GM19239 (cell line): ENCODE measurements at places on chromosomes 5 and 9.

GRCh38 chr9:70924895-70925547, 196.4 kb downstream of the TRPM3 start:
- peak; percentile 8 for DNase-seq

DNA sequence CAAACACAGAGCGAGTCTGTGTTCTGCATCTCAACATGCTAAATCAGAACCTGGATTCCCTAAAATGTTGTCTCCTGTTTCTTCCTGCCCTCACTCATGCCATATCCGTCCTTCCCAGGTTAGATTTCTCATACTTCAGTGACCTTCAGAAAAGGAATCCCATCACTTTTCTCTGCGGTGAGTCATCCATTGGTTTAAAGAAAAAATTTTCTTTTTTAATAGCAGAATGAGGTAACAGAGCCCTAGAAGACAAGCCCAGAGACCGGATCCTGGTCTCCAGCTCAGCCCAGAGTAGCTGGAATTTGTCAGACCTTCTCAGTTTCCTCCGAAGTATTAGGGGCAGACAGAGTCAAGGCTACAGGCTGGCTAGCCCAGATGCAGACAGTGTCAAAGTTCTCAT, 143.2 kb upstream of the DMRT1 start:
- DNase-seq = no peak

GRCh38 chr5:87307796-87308423, 40.2 kb downstream of the RASA1 start:
- peak; percentile 7 for DNase-seq

DNA sequence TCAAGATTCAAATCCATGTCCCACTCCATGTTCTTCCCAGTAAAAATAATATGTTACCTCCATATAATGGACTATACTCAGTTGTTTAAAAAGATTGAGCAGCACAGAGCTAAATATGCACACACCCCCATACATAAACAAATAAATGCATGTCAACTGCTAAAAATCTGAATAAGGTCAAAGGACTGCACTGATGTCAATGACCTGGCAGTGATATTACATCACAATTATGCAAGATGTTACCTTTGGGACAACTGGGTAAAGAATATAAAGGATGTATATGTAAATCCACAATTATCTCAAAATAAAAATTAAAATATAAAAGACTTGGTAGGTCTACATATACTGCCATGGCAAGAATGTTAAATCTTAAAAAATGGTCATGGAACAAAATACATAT, 57.9 kb downstream of the CDK5RAP2 start:
- no peak for DNase-seq

- DNase-seq = no peak
Measured at GRCh38 chr5:1760231-1760630, 39.4 kb downstream of the MRPL36 start.

DNA sequence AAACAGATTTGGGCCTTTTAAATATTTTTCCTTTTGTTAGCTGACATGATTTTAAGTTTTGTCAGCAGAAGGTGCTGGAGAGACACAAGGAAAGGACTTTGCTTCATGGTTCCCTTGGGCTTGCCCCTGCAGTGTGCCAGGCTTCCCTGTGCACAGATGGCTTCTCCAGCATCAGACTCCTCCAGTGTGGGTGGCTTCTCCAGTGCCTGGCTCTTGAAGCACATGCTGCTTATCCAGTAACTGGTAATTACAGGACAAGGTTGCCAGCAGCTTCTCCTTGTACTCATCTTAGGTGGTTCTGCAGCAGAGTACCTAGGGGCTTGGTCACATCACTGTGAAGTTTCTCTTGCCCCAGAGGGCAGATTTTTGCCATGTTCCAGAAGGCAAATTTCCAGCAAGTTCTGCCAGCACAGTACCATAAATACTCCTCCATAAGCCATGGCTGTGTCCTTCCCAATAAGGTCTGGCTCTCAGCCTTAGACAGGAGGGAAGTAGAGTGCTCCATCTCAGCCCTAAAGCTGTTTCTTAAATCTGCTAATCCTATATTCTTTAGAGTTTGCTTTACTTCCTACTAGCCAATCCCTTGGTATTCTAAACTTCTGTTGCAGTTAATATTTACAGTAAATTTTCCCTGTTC, 62.4 kb downstream of the PJA2 start:
- DNase-seq = no peak

- DNase-seq = no peak
Measured at GRCh38 chr5:149954798-149955197, 5.8 kb upstream of the SLC26A2 start.

GRCh38 chr9:20945269-20945668, 86.2 kb downstream of the HACD4 start:
- no peak for DNase-seq

- no peak for DNase-seq
Measured at GRCh38 chr9:2286825-2287455, 271.8 kb downstream of the SMARCA2 start.

- no peak for DNase-seq
Measured at GRCh38 chr5:96432216-96433065, 607 bp downstream of the PCSK1 start.

DNA sequence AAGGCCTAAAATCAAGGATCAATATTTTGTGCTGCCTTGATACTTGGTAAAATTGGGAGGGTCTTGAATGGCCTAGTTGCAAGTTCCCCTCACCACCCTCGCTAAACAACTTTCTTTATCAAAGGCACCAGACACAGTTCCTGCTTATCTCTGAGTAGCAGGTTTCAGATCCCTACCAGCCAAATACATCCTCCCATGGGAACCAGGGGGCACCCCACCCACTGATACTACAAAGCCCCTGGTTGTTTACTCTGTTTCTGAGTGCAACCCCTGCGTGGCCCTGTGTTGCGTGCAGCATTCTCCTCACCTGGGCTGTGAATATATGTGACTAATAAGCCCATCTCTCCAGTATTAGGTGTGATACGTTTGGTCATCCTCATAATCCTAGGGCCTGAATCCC, 314.9 kb downstream of the DRD1 start:
- DNase-seq = no peak

DNA sequence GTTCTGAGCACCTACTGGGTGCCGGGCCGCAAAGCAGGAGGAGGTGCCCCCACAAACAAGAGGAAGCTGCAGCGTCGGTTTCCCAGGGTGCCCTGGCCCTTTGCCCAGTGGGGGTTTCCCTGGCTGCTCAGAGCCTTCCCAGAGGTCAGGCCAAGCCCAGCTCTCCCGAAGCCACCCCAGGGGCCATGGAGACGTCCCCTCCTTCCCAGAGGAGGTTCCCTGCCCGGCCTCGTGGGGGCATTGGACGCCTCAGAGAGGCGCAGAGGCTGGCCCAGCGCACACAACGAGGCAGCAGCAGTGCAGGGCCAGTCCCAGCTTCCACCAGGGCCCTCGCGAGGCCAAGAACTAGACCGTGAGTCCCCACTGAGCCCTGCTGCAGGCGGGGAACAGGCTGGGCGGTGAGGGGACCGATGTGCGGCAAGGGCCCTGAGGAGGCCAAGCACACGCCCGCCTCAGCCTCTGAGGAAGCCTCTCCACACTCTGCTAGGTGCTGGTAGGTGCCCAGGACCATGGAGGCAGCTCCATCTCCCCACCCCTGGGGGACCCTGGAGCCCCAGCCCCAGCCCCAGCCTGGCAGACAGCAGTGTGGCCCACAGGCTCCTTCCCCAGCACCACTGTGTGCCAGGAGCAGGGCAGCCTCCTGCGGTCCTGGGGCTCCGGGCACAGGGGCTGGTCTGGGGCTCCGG, 7.0 kb downstream of the DIPK1B start:
- no peak for DNase-seq

- no peak for DNase-seq
Measured at GRCh38 chr9:265209-265870, 50.7 kb downstream of the DOCK8 start.

GRCh38 chr9:130921300-130921988, 17.6 kb downstream of the FIBCD1 start:
- no peak for DNase-seq

DNA sequence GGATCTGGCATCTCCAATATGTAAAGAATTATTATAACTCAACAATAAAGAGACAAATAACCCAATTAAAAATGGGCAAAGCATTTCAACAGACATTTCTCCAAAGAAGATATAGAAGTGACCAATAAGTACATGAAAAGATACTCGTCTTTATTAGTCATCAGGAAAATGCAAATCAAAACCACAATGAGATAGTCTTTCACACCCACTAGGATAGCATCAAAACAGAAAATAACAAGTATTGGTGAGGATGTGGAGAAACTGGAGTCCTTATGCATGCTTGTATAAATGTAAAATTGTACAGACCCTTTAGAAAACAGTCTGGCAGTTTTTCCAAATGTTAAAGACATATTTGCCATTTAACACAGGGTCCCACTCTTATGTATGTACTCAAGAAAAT, 39.1 kb upstream of the ITGA1 start:
- no peak for DNase-seq

DNA sequence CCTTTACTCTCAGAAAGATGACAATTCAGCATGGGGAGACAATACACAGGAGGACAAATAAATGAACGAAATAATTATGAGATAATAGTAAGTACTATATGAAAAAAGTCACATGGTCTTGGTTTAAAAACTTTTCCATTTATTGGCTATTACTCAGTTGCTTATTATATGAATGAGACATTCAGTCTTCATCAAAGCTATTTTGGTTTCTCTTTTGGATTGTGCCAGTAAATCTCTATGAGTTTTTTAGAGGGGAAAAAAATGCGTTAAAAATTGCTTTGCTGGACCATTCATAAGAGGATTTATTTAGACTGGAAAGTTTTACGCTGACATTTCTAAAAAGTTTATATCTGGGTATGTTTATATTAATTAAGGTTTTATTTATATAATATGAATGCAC, 137.7 kb downstream of the AOPEP start:
- DNase-seq = no peak

- DNase-seq = no peak
Measured at GRCh38 chr5:94693043-94693822, 74.8 kb downstream of the SLF1 start.

DNA sequence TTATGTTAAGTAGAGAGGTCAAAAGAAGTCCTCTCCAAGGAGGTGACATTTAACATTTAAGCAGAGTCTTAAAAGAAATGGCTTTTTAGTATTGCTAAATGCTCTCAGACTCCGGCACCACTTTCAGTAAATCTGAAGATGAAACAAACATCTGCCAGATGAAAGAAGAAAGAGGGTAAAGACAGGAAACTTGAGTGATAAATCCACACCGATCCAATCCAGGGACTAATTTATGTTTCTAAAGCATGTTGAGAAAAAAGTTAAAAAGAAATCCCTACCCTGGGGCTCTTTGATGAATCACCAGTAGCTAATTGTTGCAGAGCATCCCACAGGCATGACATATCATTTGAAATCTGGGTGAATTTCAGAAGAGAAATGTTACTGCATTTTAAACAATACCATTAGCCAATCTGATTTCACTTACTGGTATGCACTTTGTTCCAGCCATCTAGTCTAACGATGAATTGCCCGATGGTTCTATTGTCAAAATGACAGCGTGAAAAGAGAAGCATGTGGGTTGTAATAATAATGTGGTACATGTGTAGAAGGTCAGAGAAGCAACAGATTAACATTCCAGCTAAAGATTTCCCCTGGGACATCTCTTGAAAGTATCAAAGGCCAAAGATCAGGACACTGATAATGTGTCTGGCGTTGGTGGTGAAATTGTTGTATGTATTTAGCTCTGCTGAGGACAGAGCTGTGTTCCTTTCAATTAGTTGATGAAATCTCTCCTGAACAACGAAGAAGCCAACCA, 485.7 kb downstream of the CSNK1G3 start:
- DNase-seq = no peak

GRCh38 chr5:3058942-3059341, 307.5 kb upstream of the IRX2 start:
- no peak for DNase-seq

DNA sequence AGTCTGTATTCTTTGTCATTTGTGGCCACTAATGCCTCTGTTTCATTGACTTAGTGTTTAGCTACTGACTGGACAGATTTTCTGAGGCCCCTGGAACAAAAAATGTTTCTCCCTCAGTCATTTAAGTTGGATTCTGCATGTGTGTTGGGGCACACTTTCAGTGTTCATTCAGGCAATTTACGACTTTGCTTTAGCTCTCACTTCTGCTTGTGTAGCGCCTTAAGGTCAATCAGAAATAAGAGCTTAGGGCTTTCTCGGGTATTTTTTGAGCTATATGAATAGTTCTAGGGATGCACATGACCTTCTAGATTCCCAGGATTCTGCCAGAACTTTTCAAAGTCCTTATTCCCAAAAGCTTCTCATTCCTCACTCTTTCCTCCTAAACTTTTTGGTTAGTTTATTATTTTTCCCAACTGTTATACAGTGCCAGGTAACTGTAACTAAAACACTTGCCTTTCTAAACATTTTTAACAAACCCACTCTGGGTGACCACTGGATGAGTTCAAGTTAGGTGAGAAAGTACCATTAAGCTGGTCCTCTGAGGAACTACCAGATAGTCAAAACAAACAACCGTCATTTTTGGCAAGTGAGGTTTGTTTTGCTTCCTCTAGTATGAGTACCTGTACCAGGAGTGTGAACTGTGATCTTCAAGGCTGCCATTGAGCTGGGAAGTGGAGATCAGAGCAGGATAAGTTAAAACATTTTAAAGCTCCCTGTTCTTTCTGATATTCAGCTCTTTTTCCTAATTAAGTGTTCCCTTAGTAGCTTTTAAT, 571.3 kb upstream of the TLE4 start:
- no peak for DNase-seq

DNA sequence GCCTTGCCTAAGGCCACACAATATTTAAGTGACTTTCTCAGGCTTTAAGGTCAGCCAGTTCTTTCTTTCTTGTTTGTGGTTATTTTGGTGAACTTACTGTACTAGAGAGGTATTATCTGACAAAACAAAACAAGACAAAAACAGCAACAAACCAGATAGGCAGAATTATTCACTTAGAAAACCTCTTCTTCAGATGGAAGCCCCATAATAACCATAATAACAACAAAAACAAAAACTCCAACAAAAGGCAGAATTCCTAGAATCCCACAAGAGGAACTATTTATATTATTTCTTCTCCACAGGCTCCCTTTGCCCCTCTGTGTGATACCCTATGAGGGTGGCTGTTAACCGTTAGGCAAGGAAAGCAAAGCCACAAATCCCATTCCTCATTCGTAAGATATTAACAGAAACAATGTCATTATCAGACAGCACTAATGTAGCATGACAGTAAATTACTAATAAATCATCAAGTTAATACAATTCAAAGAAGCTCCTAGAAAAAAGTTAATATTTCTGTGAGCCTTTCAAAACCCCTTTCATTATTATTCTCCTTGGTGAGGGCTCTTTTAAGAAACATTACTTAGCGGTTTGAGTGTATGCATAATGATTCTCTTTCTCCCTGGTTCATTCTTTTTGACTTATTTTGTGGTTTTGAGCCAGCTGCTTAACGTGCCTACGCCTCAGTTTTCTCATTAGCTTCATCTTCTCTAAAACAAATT, 274.9 kb downstream of the EFNA5 start:
- no peak for DNase-seq

DNA sequence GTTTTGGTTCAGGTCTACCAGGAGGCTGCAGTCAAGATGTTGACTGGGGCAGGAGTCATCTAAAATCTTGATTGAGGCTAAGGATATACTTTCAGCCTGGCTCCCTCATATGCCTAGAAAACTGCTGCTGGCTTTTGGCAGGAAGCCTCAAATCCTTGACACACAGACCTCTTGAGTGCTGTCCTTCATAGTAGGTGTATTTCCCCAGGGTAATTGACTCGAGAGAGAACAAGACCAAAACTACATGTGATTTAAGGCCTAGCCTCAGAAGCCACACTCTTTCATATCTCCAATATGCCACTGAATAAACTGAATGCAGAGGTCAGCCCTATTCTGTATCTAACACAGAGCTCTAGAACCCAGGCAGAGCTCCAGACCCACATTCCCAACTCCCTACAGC, 402.3 kb upstream of the ADAMTS16 start:
- no peak for DNase-seq
